ENCODE measurements at places on chromosomes 12 and 14. TPM values are rescaled to one million over a fixed set of nuclear protein-coding genes. Genes with fewer than 3 reads are reported as not detected.

The ZBTB42 gene
- 5.4 TPM for total RNA-seq

The SLC4A8 gene
- 0.90 TPM for total RNA-seq

The TCP11L2 gene
- 42.7 TPM for total RNA-seq

The OR4K17 gene
- not detected for total RNA-seq

The MMP17 gene
- total RNA-seq: 13.1 TPM

The DHH gene
- total RNA-seq: 0.25 TPM

The LHX5 gene
- not detected for total RNA-seq

The SOX5 gene
- under 0.01 TPM for total RNA-seq

The TBC1D30 gene
- 14.3 TPM for total RNA-seq

The RAPGEF3 gene
- 10.4 TPM for total RNA-seq

Data from dermis microvascular lymphatic vessel endothelial cell (primary cell).